Activated CD8-positive, alpha-beta memory T cell treated with anti-CD3 and anti-CD28 coated beads for 1 hour (primary cell): ENCODE measurements at places on chromosomes 11 and 22.

GRCh38 chr11:67407688-67408163 is 3.8 kb downstream of the TBC1D10C start:
- no peak for DNase-seq

- DNase-seq: no peak
Measured at GRCh38 chr11:61787928-61788491, 4.4 kb downstream of the TMEM258 start.

DNA sequence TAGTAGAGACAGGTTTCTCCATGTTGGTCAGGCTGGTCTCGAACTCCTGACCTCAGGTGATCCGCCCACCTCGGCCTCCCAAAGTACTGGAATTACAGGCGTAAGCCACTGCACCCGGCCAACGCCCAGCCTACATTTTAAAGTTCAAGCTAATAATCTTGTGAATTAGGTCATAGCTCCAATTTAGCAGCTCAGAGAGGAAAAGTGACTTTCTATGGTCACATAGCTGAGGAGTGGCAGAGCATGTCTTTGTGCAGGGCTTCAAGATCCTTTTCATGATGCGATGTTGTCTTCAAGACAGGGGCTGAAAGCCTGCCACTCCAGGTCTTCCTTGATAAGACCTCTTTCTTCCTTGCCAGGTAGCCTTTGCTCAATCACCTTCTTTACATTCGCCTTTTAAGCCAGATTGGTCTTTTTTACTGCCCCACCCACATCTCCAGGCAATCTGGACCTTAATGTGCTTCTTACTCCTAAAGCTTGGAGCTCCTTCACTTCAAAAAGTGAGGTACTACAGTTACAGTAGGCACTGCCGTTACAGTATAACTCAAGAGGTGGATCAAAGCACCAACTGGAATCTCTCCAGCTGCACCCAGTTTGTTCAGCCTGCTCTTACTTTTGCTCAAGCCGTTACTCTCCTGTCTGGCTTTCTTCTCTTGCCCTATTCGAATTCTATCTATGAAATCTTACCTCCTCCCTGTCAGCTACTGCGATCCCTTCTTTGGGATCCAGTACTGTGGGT is 18.2 kb downstream of the YWHAH start:
- no peak for DNase-seq

- DNase-seq: no peak
Measured at GRCh38 chr11:113546757-113547507, 71.7 kb upstream of the DRD2 start.

DNA sequence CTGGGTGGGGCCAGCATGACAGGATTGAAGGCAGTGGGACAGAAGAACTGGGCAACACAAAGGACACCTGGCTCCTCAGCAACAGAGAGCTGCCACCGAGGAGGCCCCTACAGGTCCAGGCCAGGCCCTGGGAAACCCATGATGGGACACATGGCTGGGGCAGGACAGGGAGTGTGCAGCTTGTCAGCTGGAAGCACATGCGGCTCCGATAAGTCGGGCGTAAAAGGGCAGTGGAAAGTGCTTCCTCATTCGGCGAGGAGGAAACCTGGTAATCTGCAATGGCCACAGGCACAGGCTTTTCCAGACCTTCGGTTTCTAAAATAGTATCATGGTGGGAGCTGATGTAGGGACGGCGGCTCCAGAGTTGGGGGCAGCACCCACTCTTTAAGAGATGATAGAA is 16.5 kb downstream of the GNAZ start:
- DNase-seq: no peak

GRCh38 chr11:17459236-17459896 is 17.3 kb downstream of the ABCC8 start:
- DNase-seq: no peak

DNA sequence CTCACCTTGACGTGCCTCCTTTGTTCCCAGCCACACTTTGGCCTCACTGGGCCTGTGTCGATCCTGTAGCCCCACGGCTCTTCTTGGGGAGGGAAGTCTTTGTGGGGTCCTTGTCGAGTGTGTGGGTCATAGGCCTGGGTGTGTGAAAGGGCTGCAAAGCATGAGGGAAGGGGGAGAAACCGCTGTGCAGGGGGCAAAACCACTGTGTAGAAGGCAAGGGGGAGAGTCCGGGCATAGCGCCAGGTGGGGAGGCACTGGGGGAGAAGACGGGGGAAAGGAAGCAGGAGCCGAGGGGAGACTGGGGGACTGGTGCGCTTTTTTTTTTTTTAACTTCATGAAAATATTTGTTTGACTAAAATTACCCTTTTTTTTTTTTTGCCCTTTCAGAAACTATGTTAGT is 65.1 kb upstream of the RASD2 start:
- DNase-seq: no peak

DNA sequence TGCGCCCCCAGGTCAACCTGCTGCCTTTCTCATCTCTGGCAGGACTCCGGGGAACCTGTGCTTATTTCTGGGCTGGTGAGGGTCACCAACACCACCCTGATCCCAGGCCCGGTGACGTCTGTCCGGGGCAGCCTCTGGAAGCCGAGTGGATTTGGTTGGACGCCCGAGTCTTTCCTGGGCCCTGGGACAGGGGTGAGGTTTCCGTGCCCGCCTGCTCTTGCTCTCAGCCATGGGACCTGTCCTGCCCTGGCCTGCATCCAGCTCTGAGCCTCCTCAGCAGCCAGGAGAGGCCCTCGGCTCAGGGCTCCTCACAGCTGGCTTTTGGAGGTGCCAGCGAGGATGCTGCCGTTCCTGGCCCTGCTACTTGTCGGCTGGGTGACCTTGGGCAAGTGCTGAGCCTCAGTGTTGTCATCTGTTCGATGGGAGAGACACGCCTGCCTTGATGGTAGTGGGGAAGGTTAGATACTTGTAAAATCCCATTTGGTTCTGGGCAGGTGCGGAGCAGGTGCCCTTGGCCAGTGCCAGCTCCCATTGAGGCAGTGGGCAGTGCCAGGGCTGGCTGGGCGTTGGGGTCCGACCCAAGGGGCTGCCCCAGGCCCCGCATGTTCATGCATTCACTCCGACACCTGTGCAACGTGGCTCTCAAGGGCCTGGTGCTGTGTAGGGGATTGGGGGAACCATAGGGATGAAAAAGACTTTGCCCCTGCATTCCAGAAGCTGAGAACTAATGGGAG is 58.9 kb upstream of the THY1 start:
- no peak for DNase-seq

- DNase-seq: no peak
Measured at GRCh38 chr11:12031856-12032544, 23.6 kb upstream of the DKK3 start.

GRCh38 chr11:26994631-26995095 is 751 bp downstream of the FIBIN start:
- DNase-seq: no peak

DNA sequence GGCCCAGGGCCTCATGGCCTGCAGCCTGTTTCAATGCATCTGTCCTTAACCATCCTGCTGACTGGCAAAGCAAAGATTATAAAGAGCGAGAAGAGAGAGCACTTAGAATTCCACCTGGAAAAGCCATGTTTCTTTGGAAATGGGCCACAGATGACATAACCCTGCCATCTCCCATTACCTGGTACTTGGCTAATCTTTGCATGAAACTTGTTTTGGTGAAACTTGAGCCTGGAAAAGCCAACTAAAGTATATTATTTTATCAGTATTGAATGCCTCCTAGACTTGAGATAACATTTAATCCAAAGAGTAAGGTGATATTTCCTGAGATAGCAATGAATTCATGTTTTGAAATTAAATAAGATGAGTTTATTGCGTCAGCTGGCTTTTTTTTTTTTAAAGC is 72.6 kb downstream of the NAV2 start:
- DNase-seq: no peak

DNA sequence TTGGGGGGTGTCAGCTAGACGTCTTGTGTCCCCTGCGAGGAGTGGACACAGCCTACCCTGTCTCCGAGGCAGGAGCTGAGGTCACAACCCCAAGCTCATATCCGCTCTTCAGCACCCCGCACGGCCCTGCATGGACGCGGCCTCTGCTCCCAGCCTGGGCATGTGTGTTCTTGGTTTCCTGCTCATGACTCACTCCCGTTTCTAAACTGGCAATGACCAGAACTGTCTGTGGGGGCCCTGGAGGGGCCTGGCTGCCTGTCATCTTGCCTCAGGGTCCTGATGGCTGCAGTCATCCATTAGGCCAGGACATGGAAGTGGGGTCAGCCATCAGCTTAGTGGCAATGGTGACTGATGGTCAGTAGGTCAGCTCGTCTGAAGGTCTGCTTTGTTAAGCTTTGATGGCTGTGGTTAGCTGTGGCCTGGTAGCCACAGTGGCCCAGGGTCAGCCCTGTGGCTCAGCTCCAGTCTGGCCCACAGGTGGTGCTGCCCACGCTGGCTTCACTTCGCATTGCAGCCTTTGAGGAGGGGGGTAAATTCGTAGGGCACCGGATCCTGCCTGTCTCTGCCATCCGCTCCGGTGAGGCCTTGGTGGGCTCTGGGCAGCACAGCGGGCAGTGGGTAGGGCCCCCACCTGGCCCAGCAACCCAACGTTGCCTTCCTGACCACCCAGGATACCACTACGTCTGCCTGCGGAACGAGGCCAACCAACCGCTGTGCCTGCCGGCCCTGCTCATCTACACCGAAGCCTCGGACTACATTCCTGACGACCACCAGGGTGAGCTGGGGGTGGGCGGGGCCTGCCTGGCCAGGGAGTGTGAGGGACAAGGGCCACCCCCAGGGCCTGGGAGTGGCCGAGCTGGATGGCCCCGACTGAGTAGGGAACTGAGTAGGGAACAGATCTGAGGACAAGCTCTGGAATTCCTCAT is 12.0 kb downstream of the PLCB3 start:
- no peak for DNase-seq

DNA sequence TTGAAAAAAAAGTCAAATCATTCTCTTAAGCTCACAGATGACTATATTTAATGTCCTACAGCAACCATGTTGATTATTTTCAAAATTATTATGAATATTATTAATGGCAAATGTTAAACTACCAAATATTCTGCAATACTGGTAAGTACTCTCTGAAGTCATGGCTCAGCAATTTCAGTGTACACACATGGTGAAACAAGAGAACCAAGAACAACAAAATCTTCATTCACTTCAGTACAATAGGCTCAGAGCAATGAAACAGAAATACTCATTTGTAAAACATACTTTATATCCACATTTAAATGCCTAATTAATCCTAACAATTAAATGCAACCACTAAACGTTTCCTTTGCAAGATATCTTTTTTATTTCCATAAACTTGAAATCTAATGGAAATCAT is 347.2 kb downstream of the TTC28 start:
- no peak for DNase-seq

GRCh38 chr11:81907996-81908395 is 825.7 kb downstream of the FAM181B start:
- no peak for DNase-seq

DNA sequence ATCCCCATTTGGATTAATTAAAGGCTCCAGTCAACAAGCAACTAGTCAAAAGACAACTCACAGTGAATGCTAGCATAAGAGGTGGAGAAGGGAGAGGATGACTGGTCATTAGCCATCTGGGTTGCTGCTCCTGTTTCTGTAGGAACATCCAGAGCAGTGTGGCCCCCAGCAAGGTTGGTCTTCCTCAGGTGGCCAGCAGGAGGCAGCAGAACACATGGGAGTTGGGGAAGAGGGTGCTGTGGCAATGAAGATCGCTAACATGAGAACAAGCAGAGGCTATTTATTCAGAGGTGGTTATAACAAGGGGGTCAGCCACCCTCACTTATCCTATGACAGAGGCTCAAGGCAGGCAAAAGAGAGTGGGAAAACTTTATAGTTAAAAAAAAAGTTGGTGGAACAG is 21.3 kb downstream of the IZUMO1R start:
- DNase-seq: peak; percentile 14

DNA sequence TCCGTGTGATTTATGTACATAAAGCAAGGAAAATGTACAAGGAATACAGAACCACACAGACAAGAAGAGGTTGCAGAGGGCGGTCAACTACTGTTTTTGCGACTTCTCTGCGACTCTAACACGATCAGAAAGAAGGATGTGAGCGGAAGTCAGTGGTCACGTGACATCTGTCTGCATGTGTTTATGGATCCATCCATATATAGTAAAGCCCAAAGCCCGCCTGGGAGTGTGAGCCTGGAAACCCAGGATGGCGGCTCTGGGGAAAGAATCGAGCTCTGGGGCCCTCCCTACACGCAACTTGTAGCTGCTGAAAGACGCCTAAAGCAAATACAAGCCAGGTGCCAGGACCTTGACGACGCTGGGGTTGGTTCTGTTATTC is 8.8 kb downstream of the OSBPL5 start:
- no peak for DNase-seq

DNA sequence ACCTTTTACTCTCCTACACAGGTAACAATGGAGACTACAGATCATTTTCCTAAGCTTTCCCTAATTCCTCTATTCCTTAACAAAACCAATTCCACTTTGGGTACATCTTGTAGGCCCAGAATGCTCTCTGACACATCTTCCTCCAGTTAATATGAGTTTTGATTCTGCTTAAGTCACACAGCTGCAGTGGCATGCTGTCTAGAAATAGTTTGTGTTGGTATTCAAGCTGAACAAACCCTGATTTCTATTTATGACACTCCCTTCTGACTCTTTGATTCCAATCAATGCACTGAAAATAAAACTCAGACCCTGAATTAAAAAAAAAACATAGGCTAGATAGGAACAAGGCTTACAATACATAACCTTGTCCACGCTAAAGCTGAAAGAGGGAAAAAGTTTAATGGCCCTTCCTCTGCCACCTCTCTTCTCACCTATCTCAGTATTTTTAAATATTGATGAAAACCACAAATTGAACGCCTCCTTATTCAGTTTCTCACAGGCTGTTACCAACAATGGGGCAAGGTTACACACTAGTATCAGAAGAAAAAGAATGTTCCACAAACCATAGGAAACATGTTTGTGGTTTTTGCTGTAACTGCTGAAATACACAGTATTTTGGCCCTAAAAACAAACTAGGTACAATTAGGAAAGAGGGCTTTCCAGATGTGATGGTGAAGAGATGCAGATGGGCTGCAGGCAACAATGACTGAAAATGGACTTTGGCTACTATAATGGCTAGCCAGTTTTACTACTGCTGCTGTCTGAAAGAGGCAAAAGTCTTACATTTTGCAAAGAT is 35.7 kb upstream of the GAB2 start:
- no peak for DNase-seq

DNA sequence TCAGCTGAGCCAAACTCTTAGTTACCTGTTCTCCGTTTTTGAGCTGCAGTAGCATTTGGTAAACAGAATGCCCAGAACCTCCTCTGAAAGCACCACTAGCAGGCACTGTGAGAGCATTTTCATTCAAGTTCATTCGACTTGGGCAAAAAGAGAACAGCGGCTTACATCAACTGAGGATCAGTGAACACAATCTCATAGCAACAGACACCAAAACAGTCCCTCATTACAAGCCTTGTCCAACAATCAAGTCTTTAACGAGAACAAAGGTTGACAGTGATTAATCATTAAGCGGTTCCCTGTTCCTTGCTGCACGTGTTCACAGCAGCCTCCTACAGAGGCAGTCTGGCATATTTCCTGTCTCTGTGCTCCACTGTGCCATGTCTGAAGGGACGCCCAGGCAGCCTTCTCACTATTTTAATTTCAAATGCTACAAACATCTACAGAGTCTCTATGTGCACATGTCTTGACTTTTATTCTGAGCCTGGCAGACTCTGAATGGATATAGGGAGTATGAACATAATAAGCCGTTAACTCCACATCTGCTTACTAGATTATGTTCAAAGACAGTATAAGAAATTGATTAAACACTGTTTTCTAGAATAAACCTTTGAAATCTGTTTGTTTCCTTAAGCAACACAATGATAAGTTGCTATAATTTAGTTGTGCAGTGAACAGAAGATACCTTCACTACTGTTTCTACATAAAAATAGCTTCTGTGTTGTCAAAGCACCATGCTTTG is 88.3 kb upstream of the MTMR2 start:
- DNase-seq: no peak

GRCh38 chr22:28029956-28030355 is 110.9 kb upstream of the PITPNB start:
- no peak for DNase-seq
